H1 (cell line): ENCODE measurements at places on chromosomes 12 and 14. TPM values are rescaled to one million over a fixed set of nuclear protein-coding genes. Genes with fewer than 3 reads are reported as not detected.
A peak's percentile ranks its signal among the peaks of the same experiment; 100 is the strongest.

DNA sequence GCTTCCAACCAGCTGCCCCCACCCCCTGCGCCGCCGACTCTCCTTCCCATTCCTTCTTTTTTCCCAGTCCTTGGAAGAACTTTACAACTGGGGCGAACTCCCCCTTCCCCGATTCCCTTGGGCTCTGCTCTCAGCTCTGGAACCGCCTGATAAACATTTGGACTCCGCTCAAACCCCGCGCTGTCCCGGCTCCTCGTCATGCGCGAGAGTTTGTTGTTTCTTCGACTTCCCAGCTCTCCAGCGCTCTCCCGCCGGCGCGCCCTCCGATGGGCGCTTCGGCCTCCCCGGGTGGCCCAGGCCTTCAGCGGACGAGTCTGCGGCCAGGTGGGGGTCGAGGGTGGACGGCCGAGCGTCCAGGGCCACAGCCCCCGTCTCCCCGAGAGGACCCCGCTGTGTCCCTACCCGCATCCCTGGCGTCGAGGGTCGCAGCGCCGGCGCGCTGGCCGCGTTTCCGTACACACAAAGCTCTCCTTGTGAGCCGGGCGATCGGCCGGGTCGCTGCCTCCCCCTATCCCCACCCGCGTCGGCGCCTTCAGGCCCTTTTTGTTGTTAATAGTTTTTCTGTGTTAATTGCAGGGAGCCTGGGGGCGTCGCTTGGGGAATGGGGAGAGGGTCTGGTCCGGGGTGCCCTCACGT, 847 bp downstream of the MMP14 start:
- H3K36me3 ChIP-seq, result peaks cover 17% of the 10 kb centered on the region
- DNase-seq, result peak; percentile 74
- H3K4me1 ChIP-seq, result peaks cover 15% of the 10 kb centered on the region
- peak overlapping the region; percentile 99 for H3K4me3 ChIP-seq

GRCh38 chr12:45049912-45050750, 768 bp downstream of the DBX2 start:
- no peak for DNase-seq
- peaks cover 40% of the 10 kb centered on the region for H3K27me3 ChIP-seq
- 0 out of 2 replicates have a peak, but pooled peaks cover 2% of the 10 kb centered on the region for H3K4me1 ChIP-seq
- H3K27ac ChIP-seq, result no peak overlapping the region
- H3K36me3 ChIP-seq, result no peaks in the 10 kb centered on the region
- H3K4me3 ChIP-seq, result peak overlapping the region; percentile 63

GRCh38 chr12:113747017-113747416, 219.1 kb downstream of the RBM19 start:
- H3K4me3 ChIP-seq, result no peak overlapping the region
- DNase-seq, result no peak
- H3K27ac ChIP-seq, result no peak overlapping the region
- peaks cover 9% of the 10 kb centered on the region for H3K27me3 ChIP-seq

GRCh38 chr14:68523989-68524725, 268.7 kb downstream of the ZFP36L1 start:
- no peak overlapping the region for H3K27ac ChIP-seq
- DNase-seq, result no peak
- no peaks in the 10 kb centered on the region for H3K27me3 ChIP-seq
- H3K36me3 ChIP-seq, result no peaks in the 10 kb centered on the region

Gene BEGAIN
- polyA plus RNA-seq, result 2.9 and 3.7 TPM in 2 replicates

GRCh38 chr12:109352184-109352583, 4.5 kb downstream of the MYO1H start:
- no peak overlapping the region for H3K4me3 ChIP-seq
- no peaks in the 10 kb centered on the region for H3K27me3 ChIP-seq
- no peak overlapping the region for H3K27ac ChIP-seq
- H3K36me3 ChIP-seq, result no peaks in the 10 kb centered on the region
- H3K4me1 ChIP-seq, result no peaks in the 10 kb centered on the region

Gene SSTR1
- polyA plus RNA-seq, result 0.82 and 1.3 TPM in 2 replicates

DNA sequence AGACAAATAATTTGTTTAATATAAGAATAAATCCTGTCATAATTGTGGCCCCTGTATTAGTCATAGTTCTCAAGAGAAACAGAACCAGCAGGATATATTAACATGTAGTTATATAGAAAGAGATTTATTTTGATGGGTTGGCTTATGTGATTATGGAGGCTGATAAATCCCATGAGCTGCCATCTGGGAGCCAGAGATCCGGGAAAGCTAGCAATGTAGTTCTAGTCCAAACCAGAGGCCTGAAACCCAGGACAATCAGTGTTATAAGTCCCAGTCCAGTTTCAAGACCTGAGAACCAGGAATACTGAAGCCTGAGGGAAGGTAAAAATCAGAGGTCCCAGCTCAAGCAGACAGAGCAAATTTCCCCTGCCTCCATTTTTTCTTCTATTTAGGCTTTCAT, 435.8 kb downstream of the RPL10L start:
- DNase-seq, result no peak
- H3K4me3 ChIP-seq, result no peak overlapping the region
- no peak overlapping the region for H3K27ac ChIP-seq

- no peak overlapping the region for H3K27ac ChIP-seq
- H3K4me3 ChIP-seq, result no peak overlapping the region
- H3K4me1 ChIP-seq, result peaks cover 23% of the 10 kb centered on the region
- H3K27me3 ChIP-seq, result peaks cover 51% of the 10 kb centered on the region
Observed at GRCh38 chr12:132375747-132376463, 46.5 kb upstream of the GALNT9 start.

Gene NPAS3
- 0.11 and 0.14 TPM in 2 replicates for polyA plus RNA-seq

Gene NTN4
- polyA plus RNA-seq, result 0.74 and 0.86 TPM in 2 replicates

Gene CCT2
- 153 and 244 TPM in 2 replicates for polyA plus RNA-seq

DNA sequence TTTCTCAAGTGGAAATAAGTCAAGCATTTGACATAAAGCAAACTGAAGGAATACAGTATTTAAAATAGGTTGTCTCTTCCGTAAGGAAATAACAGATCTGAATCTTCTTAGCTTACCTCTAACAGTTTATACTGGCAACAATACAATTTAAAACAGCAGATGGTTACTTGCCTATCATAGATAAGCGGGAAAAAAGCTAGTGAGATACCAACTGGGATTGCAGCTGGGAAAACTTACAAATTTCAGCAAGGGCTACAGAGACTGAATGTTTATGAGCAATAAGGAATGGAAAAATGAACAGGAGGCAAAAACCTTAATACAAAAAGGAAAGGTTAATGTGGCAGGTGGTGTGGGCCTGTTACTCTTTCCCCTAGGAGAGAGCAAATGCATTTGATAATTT, 220.0 kb downstream of the RASSF9 start:
- H3K27me3 ChIP-seq, result no peaks in the 10 kb centered on the region
- H3K4me1 ChIP-seq, result no peaks in the 10 kb centered on the region
- no peak overlapping the region for H3K4me3 ChIP-seq
- H3K36me3 ChIP-seq, result no peaks in the 10 kb centered on the region

GRCh38 chr14:55964091-55964490, 154.1 kb upstream of the PELI2 start:
- no peaks in the 10 kb centered on the region for H3K27me3 ChIP-seq

Gene MYF6
- 0.31 and 0.39 TPM in 2 replicates for polyA plus RNA-seq

GRCh38 chr12:132711080-132711843, 620 bp downstream of the PGAM5 start:
- H3K27ac ChIP-seq, result no peak overlapping the region
- H3K36me3 ChIP-seq, result peaks cover 7% of the 10 kb centered on the region; the same call in 1 of the 2 replicates
- H3K4me1 ChIP-seq, result no peaks in the 10 kb centered on the region
- no peaks in the 10 kb centered on the region for H3K27me3 ChIP-seq
- H3K4me3 ChIP-seq, result peak overlapping the region; percentile 88

GRCh38 chr12:48936379-48936979, 11.2 kb upstream of the FKBP11 start:
- DNase-seq, result peak; percentile 97
- H3K4me3 ChIP-seq, result no peak overlapping the region
- H3K27ac ChIP-seq, result no peak overlapping the region
- peaks cover 82% of the 10 kb centered on the region for H3K36me3 ChIP-seq

DNA sequence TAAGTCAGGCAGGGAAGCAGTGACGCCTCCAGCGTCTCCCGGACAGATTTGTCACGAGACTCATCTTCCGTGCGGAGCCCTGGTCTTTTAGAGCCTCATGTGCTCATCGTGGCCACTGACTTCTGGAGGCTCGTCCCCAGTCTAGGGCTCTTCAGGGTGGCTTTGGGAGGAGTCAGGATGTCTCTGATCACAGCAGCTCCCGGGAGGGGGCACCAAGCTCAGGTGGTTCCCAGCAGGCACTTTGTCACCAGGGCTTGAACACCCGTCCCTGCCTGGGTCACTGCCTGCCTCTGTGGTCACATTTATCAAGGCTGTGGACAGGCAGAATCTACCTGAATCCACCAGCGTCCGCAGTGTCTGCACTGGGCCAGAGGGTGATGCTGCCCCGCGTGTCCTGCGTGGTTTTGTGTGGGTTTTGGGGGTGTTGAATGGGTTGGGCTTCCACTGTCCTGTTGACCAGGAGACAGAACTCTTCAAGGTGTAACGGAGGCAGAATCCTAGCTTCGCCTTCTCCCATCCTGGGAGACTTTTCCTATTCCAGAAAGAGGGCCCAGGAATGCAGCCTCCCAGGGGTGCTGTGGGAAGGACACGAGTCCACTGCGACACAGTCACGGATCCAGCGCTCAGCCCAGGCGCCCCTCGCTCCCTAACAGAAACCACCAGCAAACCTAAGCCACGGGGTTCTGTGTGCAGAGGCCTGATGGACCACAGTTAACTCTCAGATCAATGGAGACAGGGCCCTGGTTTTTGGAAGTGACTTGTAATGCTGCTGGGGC, 132.3 kb downstream of the ADGRD1 start:
- no peak overlapping the region for H3K27ac ChIP-seq
- H3K36me3 ChIP-seq, result no peaks in the 10 kb centered on the region
- H3K4me1 ChIP-seq, result no peaks in the 10 kb centered on the region
- H3K27me3 ChIP-seq, result no peaks in the 10 kb centered on the region
- H3K4me3 ChIP-seq, result no peak overlapping the region

DNA sequence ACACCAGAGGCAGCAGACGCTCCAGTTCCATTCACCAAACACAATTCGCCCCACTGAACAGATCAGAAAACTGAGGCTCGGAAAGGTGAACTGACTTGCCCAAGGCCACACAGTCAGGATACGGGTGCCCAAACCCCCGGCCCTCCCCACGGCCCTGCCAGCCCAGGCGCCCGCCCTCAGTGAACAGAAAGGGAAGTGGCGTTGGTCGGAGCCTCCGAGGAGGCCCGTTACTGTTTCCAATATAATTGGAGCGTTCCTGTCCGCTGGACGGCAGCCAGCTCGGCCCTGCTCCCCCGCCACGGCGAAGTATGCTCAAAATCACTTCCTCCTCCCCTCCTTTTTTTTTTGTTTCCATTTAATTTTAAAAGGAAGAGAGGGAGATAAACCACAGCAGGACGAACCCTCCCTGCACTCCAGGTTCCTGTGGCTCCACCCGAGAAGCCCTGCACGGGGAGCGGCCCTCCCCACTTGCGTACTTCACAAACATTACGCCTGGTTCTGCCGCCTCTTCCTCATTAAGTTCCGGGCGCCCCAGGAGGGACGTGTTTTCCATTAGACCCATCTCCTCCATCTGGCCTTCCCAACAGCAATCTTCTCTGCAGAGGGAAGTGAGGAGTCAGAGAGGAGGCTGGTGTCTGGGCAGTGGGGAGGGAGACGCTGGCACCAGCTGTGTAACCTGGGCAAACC, 61.1 kb downstream of the NCOR2 start:
- no peak for DNase-seq
- peaks cover 37% of the 10 kb centered on the region for H3K4me1 ChIP-seq
- no peak overlapping the region for H3K27ac ChIP-seq

Gene AICDA
- polyA plus RNA-seq, result not detected in 2 replicates

DNA sequence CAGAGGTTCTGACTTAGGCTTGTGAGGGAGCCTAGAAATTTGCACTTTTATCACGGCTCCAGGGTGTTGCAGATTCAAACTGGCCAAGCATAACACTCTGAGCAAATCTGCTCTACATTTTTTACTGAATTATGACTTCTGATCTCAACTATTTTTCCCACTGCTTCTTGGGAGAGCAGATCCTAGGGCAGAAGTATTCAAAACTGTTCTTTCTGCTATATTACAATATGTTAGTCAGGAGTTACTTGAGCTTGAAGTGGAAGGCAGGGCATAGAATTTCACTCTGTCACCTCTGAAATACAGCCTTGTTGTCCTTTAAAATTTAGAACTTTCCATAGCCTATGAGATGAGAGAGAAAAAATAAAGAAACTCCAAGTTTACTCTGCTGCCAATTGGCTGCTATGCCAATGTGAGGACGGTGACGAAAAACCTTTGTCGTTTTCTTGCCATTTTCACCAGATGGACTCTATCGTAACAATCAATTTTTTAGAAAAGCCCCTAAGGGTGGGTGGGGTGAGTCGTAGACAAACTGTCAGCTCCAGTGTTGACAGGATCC, 16.4 kb upstream of the KERA start:
- no peak for DNase-seq
- H3K36me3 ChIP-seq, result no peaks in the 10 kb centered on the region
- no peaks in the 10 kb centered on the region for H3K4me1 ChIP-seq
- no peak overlapping the region for H3K27ac ChIP-seq
- no peak overlapping the region for H3K4me3 ChIP-seq

Gene KIF21A
- 5.1 and 10.0 TPM in 2 replicates for polyA plus RNA-seq

GRCh38 chr12:39395866-39396265, 47.1 kb downstream of the KIF21A start:
- H3K4me3 ChIP-seq, result no peak overlapping the region
- no peak overlapping the region for H3K27ac ChIP-seq
- peaks cover 14% of the 10 kb centered on the region; the same call in 1 of the 2 replicates for H3K4me1 ChIP-seq
- H3K27me3 ChIP-seq, result no peaks in the 10 kb centered on the region
- no peak for DNase-seq

Gene ASIC1
- polyA plus RNA-seq, result 3.3 and 4.4 TPM in 2 replicates

DNA sequence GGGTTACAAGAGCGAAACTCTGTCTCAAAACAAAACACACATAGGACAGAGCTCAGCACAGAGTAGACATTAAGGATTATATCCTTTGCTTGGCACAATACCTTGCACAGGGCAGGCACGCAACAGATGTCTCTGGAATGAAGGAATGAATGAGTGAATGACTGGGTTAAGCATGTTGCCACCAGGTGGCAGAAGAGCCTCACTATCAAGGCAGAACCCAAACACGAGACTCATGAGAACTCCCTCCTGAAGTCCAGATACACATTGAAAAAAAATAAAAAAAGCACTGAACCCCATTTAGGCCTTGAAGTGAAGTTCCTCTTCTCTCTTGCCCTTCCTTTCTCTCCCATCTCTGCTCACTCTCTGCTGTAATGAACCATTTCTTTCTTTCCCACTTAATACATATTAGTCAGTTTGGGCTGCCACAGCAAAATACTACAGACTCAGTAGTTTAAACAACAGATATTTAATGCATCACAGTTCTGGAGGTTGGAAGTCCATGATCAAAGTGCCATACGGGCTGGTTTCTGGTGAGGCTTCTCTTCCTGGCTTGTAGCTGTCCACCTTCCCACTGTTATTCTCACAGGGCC, 26.6 kb upstream of the LTA4H start:
- peak; percentile 72 for DNase-seq
- no peaks in the 10 kb centered on the region; the same call in 1 of the 2 replicates for H3K4me1 ChIP-seq
- no peak overlapping the region for H3K4me3 ChIP-seq
- H3K36me3 ChIP-seq, result no peaks in the 10 kb centered on the region
- no peak overlapping the region for H3K27ac ChIP-seq

Gene PRB2
- polyA plus RNA-seq, result not detected in 2 replicates

DNA sequence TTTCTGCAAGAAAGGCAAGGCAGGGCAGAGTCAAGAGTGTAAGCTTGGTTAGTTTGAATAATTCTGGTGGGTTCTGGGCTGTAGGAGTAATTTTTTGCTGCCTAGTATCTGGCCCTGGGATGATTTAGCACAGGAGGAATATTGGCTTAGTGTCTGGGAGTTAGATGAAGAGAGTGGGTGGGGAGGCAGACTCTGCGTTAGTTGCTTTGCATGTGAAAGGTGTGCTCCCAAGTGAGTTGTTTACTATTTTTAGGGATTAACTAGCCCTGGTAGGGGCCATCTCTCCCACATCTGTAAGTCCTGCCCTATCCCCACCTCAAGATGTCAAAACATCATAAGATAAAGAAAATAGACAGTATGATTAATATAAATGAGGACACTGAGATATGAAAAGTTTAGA, 249.7 kb downstream of the LRIG3 start:
- H3K27me3 ChIP-seq, result no peaks in the 10 kb centered on the region
- no peak overlapping the region for H3K27ac ChIP-seq
- H3K4me1 ChIP-seq, result peaks cover 3% of the 10 kb centered on the region
- H3K36me3 ChIP-seq, result no peaks in the 10 kb centered on the region
- H3K4me3 ChIP-seq, result no peak overlapping the region
- DNase-seq, result no peak
